ENCODE measurements at places on chromosomes 13 and 19. TPM values are rescaled to one million over a fixed set of nuclear protein-coding genes. Genes with fewer than 3 reads are reported as not detected.

The TBXA2R gene
- 1.9 TPM for total RNA-seq

The CLDND2 gene
- not detected for total RNA-seq

DNA sequence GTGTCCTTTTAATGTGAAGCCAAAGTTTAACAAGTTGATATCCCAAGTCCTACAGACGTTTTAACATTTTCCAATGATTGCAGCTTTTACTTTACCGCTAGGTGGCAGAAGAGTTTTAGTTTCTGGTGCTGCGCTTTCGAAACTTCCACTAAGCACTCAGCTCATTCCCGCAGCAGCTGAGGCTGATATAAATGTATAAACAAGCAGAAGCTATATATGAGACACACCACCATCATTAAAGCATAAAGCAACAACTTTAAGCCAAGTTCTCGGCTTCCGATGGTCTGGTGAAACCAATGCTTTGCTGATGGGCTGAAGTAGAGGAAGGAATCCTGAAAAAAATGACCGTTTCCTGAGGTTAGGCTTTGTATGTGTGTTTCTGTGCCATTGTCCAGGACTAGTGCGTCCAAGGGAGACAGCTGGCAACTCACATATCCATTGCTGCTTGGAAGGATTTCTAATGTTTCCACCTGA, 753.9 kb downstream of the OLFM4 start:
- peak; percentile 16 for DNase-seq

- DNase-seq, result no peak
These were observed 102.0 kb downstream of the SLITRK1 start for GRCh38 chr13:83780227-83780626.

- DNase-seq, result no peak
These were observed 44.1 kb downstream of the CCNE1 start for GRCh38 chr19:29855741-29856500.

Data from glomerular endothelial cell (primary cell).